SK-N-DZ (cell line): ENCODE measurements at places on chromosomes 12 and 14.
A peak's percentile ranks its signal among the peaks of the same experiment; 100 is the strongest.

DNA sequence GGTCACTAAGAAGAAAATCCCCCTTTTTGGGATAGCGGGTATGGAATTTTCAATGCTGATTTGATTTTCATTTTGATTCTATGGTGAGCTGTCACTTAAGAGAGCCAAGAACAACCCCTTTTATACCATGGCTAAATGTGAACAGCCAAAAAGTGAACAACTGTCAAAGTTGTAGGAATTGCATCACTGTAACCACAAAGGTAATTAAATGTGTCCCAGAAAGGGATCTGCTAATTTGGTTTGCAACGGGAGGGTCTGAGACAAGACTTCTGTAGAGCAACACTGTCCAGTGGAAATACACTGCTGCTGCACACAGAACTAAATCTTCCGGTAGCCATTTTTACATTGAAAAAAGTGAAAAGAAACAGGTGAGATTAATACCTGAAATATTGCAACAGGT, 14.6 kb downstream of the CHST11 start:
- DNase-seq, result no peak

GRCh38 chr12:25051171-25051570, 102.3 kb upstream of the BCAT1 start:
- no peak for DNase-seq

- no peak for DNase-seq
Observed at GRCh38 chr14:75342762-75343599, 64.4 kb downstream of the FOS start.

GRCh38 chr12:49331380-49332222, 5.4 kb downstream of the C1QL4 start:
- no peak for DNase-seq

DNA sequence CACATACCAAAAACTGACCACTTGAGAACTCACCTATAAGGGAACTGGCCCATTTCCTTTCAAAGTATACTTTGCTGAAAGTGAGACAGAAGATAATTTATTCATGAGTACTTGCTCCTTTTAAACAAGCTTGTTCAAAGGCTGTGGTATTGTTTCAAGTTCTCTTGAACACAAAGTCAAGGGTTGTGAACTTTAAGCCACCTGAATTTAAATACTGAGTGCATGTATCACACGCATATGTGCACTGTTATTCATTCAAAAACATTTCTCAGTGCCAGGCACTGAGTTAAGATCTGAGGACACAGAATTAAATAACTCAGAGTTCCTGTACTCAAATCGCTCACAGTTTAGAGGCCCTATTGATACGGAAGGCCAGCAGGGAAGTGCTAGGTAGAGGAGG, 19.1 kb upstream of the LDHB start:
- DNase-seq, result no peak

DNA sequence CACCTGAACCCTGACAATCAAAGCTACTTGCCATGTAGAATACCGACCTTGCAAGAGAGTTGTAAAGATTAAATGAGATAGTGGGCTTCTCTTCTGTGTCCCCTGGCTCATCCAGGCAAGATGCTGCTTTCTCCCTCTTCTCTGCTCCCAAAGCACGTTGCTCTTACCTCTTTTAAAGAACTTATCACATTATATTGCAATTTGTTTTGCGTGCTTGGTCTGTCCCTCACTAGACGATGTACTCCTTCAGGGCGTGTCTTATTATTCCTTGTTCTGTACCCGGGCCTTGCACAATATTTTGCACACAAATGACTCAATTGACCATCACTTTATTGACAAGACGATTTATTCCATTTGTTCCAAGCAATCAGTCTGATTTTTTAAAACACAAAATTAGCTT, 3.3 kb downstream of the DCN start:
- no peak for DNase-seq

DNA sequence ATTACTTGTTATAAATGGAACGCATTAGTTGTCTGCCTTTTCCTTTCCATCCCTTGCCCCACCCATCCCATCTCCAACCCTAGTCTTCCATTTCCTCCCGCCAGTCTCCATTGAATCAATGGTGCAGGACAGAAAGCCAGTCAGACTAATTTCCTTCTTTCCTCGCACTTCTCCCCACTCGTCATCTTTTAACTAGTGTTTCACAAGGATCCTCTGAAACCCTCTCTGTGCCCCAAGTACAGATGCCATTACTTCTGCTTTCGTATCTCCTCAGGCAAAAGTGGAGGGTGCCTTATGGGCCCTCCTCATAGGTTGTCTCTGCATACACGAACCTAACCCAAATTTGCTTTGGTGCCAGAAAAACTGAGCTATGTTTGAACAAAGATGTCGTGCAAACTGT, 4.2 kb downstream of the DAZAP2 start:
- no peak for DNase-seq

GRCh38 chr12:120119271-120119973, 2.9 kb upstream of the RAB35 start:
- DNase-seq, result no peak

DNA sequence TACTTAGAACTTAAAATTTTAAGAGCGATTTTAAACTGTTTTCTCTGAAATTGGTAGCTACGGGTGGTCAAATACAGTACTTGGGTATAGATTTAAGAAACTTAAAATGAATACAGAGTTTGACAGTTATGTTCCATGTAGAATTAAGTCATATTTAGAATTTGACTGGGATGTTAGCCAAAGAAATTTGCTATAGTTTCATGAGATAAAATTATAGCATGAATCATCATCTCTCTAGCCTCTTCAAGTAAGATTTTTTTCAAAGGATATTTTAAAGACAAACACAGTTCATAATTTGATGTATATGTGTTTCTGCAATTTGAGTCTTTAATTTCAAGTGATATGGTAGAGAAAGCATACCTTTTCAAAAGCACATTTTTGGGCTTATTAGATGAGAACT, 41.0 kb downstream of the ZCRB1 start:
- DNase-seq, result no peak

DNA sequence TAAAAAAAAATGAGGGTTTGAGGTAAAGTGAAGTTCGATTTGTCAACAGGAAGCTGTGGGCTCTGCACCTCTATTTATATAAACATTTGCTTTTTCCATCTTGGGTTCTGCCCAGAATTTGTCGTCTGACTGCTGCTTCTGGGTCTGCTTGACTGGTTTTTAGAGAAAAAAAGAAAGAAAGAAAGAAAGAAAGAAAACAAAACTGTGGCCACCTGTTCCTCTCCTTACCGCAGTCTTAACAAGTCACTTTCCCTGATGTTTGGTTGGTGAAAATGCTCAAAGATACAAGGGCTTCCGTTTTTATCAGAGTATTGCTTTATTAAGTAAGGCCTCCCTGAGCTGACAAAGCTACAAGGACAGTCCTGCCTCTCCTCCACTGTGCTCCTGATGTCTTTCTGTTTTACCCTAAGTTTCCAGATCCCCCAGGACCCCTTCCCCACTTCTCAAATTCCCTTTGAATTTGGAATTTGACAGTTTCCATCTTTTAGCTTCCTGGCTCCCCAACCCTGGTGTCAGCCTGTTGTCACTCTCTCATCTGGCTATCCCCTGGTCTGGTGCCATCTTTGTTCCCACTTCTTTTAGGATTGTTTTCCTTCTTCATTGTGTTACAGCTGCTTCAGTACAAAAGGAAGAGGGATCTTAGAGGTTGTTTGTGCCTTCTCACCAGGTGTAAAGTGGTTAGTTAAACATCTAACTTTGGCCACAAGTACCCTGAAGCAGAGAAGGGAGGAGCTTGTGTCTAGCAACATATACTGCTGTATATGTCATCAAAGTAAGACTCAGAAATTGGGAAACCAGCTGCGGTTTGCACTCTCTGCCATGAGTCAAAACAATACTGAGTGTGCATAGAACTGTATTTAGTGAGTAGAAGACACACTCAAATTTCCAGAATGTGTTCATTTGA, 18.0 kb downstream of the MFAP5 start:
- DNase-seq, result no peak

GRCh38 chr12:101045486-101046464, 164.3 kb downstream of the SLC5A8 start:
- no peak for DNase-seq

GRCh38 chr14:52694761-52695480, 437 bp downstream of the ERO1A start:
- peak; percentile 33 for DNase-seq

- DNase-seq, result peak; percentile 57
Observed at GRCh38 chr12:129064209-129064855, 211.1 kb downstream of the GLT1D1 start.

DNA sequence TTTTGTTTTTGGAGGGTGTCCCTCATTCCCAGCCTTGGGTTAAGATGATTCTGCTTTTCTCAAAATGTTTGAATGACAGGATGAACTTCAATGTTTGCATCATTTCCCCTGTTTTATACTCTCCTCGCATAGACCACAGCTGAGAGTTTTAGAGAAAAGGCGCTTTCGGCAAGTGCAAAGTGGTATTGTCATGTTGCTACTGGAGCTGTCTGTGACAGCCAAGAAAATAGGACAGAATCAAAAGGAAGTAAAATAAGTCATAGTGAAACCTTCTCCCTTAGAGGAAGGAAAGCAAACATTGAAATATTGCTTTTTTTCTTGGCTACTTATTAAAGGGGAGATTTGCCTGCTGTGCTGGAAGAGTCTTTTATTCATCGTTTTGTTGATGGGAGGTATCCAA, 33.5 kb upstream of the ARHGAP5 start:
- no peak for DNase-seq
